ENCODE measurements at places on chromosomes 1 and 21.
A peak's percentile ranks its signal among the peaks of the same experiment; 100 is the strongest.

- DNase-seq, result no peak
Observed at GRCh38 chr1:212771341-212771740, 20.2 kb downstream of the NSL1 start.

DNA sequence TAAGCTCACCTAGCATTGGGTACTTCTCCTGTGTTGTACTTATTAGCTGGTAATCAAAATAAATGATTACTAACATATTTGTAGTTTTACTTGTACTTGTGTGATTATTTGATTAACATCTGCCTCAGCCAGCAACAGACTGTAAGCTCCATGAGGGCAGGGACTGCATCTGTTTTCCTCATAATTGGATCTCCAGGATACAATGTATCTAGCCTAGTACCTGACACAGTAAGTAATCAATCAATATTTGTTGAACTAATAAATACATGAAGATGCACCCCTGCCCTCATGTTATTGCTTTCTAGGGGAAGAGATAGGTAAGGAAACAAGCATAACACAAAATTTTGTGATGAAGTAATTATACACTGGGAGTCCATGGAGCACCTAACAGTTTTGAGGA is 101.5 kb downstream of the TENT5C start:
- DNase-seq, result no peak

- peak; percentile 52 for DNase-seq
Observed at GRCh38 chr1:22790232-22791008, 79.8 kb downstream of the EPHB2 start.

DNA sequence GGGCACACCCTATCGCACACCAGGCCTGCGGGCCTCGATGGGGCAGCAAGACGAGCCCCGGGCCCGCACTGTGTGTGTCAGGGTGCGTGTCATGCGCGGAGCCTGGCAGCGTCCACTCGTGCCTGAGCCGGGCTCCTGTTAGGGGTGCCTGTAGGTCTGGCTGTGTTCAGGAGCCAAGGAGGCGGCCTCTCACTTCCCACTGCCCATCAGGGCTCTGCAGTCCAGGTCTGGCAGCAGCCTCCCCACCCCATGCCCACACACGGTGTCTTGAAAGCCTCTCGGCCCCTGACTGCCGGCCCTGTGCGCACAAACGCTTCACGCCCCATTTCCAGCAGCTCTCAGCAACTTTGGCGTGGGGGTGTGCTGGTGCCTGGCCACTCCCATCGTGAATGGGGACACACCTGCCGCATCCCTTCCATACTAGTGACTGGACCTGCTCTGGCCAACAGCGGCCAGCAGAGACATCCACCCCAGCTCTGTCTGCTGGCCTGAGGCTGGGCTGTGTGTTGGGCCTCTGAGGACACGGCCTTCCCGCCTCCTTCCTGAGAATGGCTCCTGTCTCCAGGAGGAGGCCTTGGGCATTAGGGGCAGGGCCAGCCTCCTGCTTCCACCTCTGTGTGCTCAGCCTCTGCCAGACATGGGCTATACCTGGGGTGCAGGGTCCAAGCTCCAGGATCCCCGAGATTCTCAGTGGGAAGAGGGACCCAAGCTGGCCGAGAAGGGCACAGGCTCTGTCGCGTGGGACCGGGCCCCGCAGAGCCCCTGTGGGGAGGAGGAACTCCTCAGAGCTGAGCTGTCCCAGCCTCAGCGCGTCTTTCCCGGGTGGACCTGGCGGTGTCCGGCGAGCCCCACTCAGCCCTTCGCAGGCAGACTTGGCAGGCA is 41.8 kb upstream of the ACTRT2 start:
- DNase-seq, result no peak

DNA sequence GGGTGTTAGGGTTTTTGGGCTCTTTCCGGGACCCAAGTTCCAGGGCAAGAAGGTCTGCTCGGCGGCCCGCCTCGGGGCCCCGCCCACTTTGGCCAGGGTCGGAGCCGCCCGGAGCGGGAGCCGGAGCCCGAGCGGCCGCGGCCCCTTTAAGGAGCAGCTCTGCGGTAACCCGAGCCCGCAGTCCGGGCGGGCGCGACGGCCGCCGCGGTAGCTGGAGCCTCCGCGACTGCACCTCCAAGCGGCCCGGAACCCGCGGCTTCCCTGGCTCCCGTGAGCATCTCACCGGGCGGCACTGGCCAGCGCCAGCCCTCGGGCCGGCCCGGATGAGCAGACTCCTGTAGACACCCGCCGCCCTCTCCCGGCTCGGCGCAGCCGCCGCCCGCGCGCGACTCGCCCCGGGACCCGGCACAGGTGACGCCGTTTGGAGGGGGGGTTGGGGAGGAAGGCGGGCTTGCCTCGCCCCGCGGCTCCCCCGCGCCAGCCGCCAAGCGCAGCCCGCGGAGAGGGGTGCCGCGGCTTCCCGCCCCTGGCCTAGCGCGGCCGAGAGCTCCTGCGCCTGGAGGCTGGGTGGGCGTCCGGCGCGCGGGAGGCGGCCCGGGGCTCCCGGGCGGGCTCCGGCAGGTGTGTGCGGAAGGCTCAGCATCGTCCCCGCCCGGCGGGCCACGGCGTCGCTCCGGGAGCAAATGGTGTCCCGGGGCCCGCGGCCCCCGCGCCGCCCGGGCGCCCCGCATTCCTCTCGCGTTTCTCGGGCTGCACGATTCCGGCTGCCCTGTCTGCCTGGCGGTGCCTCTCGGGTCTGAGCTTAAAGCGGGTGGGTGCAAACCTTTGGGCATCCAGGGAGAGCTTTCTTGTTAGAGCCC is at the start of gene TLCD4:
TSS of gene TLCD4 (plus strand) at position 149 of the 860 bp plus-strand sequence. CDS start 26,547 bp downstream, outside the sequence.
- peak; percentile 75 for DNase-seq

GRCh38 chr1:7379441-7379971 is 391.6 kb upstream of the VAMP3 start:
- DNase-seq, result peak; percentile 56

GRCh38 chr1:214476229-214476985 is 75.0 kb downstream of the PTPN14 start:
- no peak for DNase-seq

GRCh38 chr1:115575661-115576060 is 66.1 kb upstream of the VANGL1 start:
- no peak for DNase-seq

GRCh38 chr1:2800664-2801045 is 838 bp downstream of the TTC34 start:
- no peak for DNase-seq

DNA sequence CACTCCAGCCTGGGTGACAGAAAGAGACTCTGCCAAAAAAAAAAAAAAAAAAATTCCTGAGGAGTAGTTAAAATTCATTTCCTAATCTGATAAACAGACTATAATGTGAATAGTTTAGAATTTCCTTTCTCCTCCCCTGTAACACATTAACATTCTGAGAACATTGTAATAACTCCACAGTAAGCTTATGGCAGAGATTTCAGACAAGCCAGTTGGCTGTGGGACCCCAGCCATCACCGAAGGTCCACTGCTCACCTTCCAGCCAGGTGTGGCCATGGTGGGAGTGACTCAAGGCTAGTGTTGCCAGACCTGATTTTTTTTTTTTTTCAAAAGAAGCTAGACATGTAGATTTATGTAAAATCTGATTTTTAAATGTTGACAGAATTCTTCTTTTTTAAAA is 11.8 kb downstream of the KANK4 start:
- no peak for DNase-seq

- DNase-seq, result no peak
Observed at GRCh38 chr1:165857046-165857801, 29.8 kb downstream of the UCK2 start.

DNA sequence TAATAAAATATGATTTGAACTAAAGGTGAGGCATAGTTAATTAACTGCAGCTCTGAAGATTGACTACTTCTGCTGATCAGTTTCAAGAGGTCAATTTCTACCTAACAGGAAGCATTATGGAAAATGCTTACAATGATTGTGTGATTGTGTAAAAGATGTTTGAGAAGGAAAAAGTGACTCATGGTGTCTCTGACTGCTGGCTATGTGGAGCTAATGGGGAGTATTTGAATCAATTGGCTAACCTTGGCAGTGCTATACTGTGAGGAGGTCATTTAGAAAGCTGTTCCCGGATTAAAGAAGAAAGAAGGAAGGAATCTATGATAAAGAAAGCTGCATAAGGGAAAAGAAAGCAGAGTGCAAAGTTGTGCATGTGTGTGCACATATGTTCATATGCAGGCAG is 376.5 kb downstream of the ADGRL2 start:
- no peak for DNase-seq

DNA sequence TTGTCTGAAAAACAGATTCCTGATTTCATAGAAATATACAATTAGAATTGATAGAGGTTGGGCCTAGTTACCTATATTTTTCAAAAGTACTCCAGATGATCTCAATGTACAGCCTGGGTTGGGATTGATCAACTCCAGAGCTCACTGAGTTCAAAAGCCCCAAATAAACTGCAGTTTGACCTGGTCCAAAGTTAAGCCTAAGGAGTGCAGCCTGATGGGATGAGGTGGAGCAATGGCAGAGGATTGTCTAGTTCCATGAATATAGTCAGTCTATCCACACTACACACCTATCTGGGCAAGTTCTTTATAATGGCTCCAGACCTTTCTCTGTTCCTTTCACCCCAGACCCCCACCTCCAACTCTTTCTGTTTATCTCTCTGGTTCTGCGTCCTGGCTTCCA is 49.2 kb downstream of the C8A start:
- DNase-seq, result no peak

DNA sequence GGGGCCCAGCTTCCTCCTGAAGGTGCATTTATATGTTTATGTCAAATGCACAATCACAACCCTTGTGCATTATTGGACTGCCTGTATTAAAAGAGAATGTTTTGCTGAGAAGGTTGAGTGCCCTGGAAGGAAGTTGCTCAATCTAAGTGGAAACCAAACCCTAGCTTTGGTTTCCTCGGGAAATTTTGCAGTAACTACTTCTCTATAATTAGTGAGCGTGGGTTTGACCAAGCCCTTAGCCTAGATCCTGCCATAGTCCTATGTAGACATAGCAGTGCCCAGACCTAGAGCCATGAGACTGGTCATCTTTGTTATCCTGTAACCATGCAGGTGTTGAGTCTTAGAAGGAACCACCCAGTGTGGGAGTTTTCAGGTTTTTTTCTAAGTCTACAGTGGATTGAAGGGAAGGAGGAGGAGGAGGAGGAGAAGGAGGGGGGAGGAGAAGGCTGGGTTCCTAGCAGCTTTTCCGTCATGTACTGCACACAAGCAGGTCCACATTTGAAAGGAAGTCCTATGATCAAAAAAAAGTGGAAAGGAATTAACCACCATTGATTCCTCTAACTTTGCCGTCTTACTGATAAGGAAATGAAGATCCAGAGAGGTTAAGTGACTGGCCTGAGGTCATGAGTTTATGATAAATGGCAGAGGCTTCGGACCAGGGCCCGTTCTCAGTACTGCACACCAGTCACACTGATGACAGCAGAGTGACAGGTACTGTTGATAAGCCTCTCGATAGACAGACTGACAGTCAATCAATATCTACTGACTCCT is 72.2 kb upstream of the LYST start:
- no peak for DNase-seq

DNA sequence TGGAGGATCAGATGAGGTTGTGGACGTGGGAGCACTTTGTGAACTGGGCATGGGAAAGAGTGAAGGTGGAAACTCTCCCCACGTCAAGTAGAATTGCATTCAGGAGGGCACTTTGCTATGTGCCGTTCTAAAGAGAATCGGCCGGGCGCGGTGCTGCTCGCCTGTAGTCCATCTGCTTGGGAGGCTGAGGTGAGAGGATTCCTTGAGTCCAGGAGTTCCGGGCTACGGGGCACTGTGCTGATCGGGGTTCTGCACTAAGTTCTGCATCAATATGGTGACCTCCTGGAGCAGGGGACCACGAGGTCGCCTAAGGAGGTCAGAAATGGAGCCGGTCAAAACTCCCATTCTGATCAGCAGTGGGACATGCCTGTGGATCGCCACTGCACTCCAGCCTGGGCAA is 141.9 kb downstream of the PEX14 start:
- DNase-seq, result no peak

DNA sequence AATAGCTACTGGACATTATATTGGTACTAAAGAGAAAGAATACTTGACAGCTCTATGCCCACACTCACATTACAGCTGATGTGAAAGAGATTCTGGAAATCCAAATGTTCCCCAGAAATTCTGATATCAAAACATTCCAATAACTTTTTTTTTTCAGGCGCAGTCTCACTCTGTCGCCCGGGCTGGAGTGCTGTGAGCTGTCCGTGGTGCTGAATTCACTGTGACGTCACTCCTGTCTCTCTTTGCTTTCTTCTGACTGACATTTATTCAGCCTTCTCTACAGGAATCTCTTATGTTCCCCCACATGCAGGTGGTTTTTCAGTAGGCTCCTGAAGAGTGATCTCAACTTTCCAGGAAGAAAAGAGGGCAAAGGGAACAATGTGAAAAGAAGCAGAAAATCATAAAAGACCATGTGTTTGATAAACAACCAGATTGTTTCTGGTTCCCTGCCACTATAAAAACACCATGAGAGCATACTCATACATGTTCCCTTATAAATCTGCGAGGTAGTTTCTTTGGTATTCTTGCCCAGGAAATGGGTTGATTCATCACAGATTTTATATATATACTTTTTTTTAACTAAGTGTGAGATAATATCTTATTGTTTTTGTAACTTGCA is 6.2 kb downstream of the S100A7A start:
- peak; percentile 63 for DNase-seq

DNA sequence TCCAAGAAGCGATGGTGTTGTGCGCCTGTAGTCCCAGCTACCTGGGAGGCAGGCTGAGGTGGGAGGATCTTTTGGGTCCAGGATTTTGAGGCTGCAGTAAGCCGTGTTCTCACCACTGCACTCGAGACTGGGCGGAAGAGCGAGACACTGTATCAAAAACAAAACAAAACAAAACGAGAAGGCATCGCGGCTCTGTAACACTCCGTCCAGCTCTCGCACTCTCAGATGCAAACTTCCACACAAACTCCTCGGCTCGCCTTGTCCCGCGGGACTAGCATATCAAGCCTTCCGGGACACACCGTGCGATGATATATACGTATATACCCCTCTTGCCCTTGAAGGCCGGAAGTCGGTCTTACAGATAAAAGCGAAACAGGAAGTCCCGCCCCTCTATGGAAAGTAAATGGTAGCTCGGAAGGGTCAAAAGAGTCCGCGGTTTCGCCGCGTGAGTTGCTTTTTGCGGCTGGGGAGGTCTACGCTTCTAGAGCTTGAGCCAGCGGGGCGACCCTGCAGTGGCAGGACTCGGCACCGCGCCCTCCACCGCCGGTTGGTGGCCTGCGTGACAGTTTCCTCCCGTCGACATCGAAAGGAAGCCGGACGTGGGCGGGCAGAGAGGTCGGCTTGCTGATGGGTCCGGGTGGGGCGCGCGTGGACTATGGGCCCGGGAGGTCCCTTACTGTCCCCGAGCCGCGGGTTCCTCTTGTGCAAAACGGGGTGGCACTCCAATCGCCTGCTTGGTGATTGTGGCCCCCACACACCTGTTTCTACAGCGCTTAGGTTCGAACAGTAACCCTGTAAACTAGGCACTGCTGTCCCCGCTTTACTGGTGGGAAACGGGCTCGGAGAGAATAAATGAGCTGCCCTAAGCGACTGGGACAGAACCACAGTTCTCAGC is at the start of gene COA6:
TSS of gene COA6 (plus strand) at position 393 of the 895 bp plus-strand sequence. CDS start at position 404, 11 bp downstream.
- DNase-seq, result peak; percentile 87

- DNase-seq, result no peak
Observed at GRCh38 chr1:102550729-102551384, 554.1 kb upstream of the OLFM3 start.
